Osteoblast (primary cell): ENCODE measurements at places on chromosomes 12 and 14. TPM values are rescaled to one million over a fixed set of nuclear protein-coding genes. Genes with fewer than 3 reads are reported as not detected.
A peak's percentile ranks its signal among the peaks of the same experiment; 100 is the strongest.

PAN2 gene
- total RNA-seq, result 10.5 and 19.2 TPM in 2 replicates

- no peaks in the 10 kb centered on the region for H3K27me3 ChIP-seq
- no peaks in the 10 kb centered on the region for H3K4me1 ChIP-seq
- H3K4me3 ChIP-seq, result no peak overlapping the region
- peak; percentile 81 for DNase-seq
- H3K27ac ChIP-seq, result no peak overlapping the region
- H3K36me3 ChIP-seq, result no peaks in the 10 kb centered on the region
Observed at GRCh38 chr12:92408072-92408900, 262.6 kb upstream of the BTG1 start.

DNA sequence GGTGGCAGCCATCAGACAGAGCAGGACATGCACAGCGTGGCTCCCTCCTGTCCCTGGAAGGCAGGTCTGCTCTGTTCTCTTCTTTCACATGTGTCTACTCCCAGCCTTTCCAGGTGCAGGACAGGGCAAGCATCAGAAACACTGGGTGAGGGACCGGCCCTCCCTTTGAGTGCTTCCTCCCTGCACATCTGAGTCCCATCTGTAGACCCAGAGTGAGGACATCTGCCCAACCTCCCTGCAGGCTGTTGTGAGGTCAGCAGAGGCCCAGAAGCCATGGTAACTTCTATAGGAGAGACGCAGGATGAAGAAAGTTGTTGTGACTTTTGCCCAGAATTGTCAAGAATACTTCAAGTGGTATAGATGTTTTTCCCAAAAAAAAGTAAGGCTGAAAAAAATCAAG, 282.7 kb downstream of the CACNA1C start:
- no peaks in the 10 kb centered on the region for H3K27me3 ChIP-seq
- H3K27ac ChIP-seq, result peak overlapping the region; percentile 95

- H3K4me3 ChIP-seq, result peak overlapping the region; percentile 59
- H3K27me3 ChIP-seq, result peaks cover 57% of the 10 kb centered on the region
- H3K36me3 ChIP-seq, result no peaks in the 10 kb centered on the region
Observed at GRCh38 chr12:94649349-94650142, 811 bp downstream of the TMCC3 start.

PLA2G1B gene
- not detected in 2 replicates for total RNA-seq

DNA sequence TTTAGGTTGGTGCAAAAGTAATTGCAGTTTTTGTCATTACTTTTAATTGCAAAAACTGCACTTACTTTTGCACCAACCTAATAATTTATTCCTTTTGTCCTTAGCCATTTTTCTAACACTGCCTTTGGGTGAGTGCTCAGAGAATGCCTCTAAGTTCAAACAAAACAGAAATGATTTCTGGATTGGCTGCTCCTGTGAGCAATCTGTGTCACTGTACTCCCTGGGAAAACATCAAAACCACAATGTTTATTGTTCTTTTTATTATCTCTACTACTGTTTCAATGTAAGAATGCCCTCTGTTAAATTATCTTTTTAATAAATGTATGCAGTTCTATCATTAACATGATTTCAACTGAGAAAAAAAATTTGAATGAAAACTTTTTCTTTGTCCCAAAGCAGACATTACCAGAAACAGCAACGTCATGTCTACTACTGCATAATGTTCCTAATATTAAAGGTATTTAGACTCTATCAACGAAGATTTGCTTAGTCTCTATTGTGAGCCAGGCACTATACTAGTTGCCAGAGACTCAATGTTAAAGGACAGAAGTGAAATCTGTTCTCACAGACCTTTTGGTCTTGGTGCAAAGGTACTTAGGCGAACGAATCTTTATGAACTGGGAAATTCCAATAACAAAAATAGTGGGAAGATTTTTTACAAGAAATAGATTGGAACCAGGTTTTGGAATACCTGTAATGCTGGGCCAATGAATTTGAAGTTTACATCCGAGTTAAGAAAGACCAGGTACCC, 6.2 kb downstream of the SLC41A2 start:
- peak; percentile 65 for DNase-seq
- H3K27me3 ChIP-seq, result no peaks in the 10 kb centered on the region
- H3K4me1 ChIP-seq, result peaks cover 9% of the 10 kb centered on the region
- no peak overlapping the region for H3K27ac ChIP-seq

DNA sequence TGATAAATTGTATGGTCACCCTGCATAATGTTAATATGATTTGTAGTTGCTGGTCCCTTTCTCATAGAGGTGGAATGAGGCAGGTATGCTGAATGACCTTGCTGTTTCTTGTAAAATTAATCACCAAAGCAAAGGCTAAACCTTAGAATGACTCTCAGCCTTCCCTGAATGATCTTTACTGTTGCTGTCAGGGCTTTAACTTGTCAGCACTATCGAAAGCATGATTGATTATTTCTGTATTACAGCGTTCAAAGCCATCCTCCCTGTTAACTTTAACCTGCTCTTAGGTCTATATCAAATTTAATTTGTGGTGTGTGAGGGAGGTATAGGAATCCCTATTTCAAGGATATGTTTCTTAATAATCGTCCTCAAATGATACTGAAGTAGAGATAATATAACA, 23.1 kb downstream of the RASSF8 start:
- H3K36me3 ChIP-seq, result peaks cover 3% of the 10 kb centered on the region
- no peaks in the 10 kb centered on the region for H3K27me3 ChIP-seq
- peaks cover 7% of the 10 kb centered on the region for H3K4me1 ChIP-seq
- H3K4me3 ChIP-seq, result no peak overlapping the region
- DNase-seq, result no peak
- no peak overlapping the region for H3K27ac ChIP-seq
